Cardiac muscle cell (in vitro differentiated cells and primary cell): ENCODE measurements at places on chromosomes 4 and X.

GRCh38 chr4:98539741-98540140, 118.7 kb downstream of the TSPAN5 start:
- peaks cover 6% of the 10 kb centered on the region for H3K4me1 ChIP-seq
- no peaks in the 10 kb centered on the region for H3K27me3 ChIP-seq
- H3K4me3 ChIP-seq: no peak overlapping the region
- DNase-seq: no peak
- H3K27ac ChIP-seq: no peak overlapping the region

DNA sequence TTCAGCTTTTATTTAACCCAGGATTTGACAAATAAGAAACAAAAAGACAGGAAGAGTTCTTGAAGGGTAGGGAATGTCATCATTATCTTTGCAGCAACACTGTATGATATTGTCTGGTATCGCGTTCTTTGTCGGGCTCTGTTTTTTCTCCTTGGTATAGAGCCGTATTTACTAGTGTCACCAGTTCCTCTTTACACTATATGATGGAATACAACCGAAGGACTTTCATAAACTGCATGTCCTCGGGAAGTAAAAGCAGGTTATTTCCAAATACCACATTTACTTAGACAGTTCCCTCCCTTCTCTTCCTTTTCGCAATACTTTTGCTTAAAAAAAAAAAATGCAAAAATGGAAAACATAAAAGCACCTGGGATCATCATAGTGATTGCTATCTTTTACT, 96.6 kb upstream of the IL13RA1 start:
- H3K27me3 ChIP-seq: no peaks in the 10 kb centered on the region
- H3K4me1 ChIP-seq: no peaks in the 10 kb centered on the region
- no peaks in the 10 kb centered on the region for H3K36me3 ChIP-seq

DNA sequence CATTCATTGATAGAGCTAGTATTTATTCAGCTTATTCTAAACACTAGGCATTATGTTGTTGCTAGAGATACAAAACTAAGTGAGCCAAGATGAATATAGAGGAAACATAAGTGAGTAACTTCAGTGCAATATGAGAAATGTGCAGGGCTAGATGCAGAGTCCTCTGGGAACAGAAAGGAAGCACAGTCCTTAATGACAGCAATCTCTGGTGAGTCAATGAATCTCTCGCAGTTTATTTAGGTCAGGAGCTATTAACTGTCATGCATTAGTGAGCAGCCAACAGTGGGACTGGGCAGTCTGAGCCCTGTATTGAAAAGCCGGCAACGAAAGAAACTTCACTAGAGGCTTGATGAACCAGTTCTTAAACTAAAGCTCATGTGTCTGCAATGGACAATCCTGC, 598.1 kb upstream of the MAGEB2 start:
- no peak overlapping the region for H3K27ac ChIP-seq
- no peaks in the 10 kb centered on the region for H3K27me3 ChIP-seq

GRCh38 chrX:142233400-142233799, 28.3 kb upstream of the MAGEC2 start:
- H3K27ac ChIP-seq: no peak overlapping the region
- no peak overlapping the region for H3K4me3 ChIP-seq
- H3K27me3 ChIP-seq: no peaks in the 10 kb centered on the region
- no peaks in the 10 kb centered on the region for H3K36me3 ChIP-seq
- H3K4me1 ChIP-seq: no peaks in the 10 kb centered on the region
- DNase-seq: no peak

DNA sequence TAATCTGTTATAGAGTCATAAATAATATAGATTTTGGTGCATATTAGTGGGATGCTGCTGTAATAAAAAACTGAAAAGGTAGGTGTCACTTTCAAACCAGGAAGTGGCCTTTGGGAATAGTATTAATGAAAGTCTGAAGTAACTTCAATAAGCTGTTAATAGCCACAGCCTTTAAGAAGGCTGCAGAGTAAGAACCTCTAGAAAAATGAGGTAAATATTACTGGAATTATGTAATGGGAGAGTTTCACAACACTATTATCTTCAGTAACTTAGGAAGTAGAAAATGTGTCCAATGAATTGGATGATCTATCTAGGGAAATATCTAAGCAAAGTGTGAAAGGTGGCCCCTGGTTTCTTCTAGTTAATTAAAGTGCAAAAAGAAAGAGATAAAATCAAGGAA, 104.7 kb downstream of the NCAPG start:
- no peak for DNase-seq
- H3K27ac ChIP-seq: no peak overlapping the region
- no peaks in the 10 kb centered on the region for H3K27me3 ChIP-seq
- H3K36me3 ChIP-seq: no peaks in the 10 kb centered on the region
- H3K4me1 ChIP-seq: no peaks in the 10 kb centered on the region

DNA sequence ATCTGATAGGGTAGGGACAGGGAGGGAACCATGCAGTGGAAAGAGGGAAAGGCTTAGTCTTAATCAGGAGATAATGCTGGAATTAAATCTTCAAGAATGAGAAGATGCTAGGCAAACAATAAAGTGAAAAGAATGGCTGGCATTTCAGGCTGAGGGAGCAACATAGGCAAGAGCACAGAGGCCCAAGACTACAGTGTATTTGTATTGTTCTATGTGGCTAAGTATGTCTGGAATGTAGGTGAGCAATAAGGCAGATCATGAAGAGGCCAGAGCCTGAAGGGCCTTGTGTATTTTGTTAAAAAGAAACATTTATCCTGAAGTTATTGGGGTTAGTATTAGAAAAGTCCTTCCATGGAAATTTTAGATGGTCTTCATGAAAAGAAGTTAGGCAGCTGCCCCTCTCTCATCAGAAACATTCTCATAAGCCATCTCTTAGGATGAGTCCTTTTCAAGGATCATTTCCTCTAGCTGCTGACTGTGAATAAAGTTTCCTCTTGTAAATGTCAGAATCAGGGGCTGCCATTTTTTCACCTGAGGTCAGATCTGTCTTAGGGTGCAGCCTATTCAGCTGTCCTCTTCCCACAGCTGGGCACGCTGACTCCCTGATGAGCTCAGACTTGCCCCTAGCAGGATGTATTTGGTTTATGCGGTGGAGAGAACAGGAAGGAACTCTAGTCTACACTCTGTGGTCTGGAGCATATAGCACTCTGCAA, 46.3 kb downstream of the ATP10D start:
- DNase-seq: no peak
- no peak overlapping the region for H3K4me3 ChIP-seq
- H3K36me3 ChIP-seq: no peaks in the 10 kb centered on the region
- H3K4me1 ChIP-seq: no peaks in the 10 kb centered on the region
- no peak overlapping the region for H3K27ac ChIP-seq
- H3K27me3 ChIP-seq: no peaks in the 10 kb centered on the region

DNA sequence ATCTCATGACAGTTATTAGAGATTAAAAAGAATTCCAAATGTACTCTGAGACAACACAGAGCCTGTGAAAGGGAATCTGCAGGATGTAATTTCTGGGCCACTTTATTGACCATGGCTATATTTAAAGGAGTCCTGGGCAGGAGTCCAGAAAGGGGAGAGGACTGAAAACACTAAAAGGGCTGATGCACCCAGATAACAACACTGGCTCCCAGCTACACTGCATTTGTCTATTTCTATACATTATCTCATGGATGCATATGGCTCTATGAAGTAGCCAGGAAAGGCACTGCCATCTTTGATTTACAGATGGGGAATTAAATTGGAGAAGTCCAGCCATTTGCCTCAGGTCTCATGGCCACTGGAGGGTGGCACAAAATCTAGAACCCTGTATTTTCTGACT, 56.0 kb downstream of the MED28 start:
- no peaks in the 10 kb centered on the region for H3K4me1 ChIP-seq
- DNase-seq: no peak
- H3K4me3 ChIP-seq: no peak overlapping the region
- no peaks in the 10 kb centered on the region for H3K27me3 ChIP-seq

- no peak for DNase-seq
- no peaks in the 10 kb centered on the region for H3K36me3 ChIP-seq
- no peaks in the 10 kb centered on the region for H3K27me3 ChIP-seq
- H3K4me3 ChIP-seq: no peak overlapping the region
- no peaks in the 10 kb centered on the region for H3K4me1 ChIP-seq
Observed at GRCh38 chr4:28792917-28793597, 1927.1 kb upstream of the PCDH7 start.

GRCh38 chrX:85244450-85245211, 840 bp downstream of the ZNF711 start:
- H3K4me3 ChIP-seq: peak overlapping the region; percentile 96
- H3K4me1 ChIP-seq: peaks cover 4% of the 10 kb centered on the region
- H3K36me3 ChIP-seq: no peaks in the 10 kb centered on the region
- peak; percentile 24 for DNase-seq
- H3K27me3 ChIP-seq: no peaks in the 10 kb centered on the region

DNA sequence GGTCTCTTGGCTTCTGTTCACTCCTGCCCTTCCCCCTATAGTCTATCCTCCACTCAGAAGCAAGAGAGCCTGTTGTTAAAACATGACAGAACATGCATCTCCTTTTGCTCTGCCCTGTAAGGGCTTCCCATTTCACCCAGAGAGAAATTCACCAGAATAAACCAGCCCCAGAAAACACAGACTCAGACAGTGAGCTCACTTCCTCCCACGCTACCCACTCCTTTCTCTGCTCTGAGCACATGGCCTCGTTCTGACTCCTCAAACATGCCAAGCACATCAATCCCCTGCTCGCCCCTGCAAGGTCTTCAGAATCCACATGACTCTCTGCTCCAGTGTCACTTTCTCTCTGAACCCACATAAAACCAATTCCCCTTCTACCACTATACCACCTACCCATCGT, 50.4 kb downstream of the MID1 start:
- H3K27me3 ChIP-seq: no peaks in the 10 kb centered on the region
- DNase-seq: peak; percentile 39
- H3K36me3 ChIP-seq: no peaks in the 10 kb centered on the region
- no peak overlapping the region for H3K4me3 ChIP-seq
- H3K4me1 ChIP-seq: peaks cover 7% of the 10 kb centered on the region

DNA sequence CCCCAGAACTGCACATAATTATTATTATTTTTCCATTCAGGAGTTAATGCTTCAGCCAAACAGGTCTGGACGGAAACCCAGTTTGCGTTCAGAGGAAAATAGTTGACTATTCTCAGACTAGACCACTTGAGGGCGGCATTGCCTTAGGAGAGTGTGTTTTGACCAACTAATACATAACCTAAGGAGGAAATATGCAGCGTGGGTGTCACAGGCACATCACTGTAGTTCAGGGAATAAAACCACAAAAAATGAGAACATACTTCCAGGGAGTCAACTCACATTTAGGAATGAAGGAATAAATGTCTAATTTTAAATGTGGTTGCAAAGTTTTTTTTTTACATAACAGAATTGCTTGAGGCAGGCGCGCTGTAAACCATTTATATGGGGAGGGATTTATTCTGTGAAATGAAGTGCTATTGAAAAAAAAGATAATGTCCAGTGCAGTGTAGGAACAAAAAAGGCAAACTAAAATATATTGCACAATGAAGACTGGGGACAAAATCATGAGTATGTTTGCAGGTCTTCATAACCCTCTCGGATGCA, 93.3 kb downstream of the SYNPO2 start:
- no peak overlapping the region for H3K27ac ChIP-seq
- no peaks in the 10 kb centered on the region for H3K36me3 ChIP-seq
- H3K4me3 ChIP-seq: no peak overlapping the region
- no peaks in the 10 kb centered on the region for H3K27me3 ChIP-seq

- DNase-seq: no peak
- no peaks in the 10 kb centered on the region for H3K27me3 ChIP-seq
- H3K36me3 ChIP-seq: no peaks in the 10 kb centered on the region
- no peaks in the 10 kb centered on the region for H3K4me1 ChIP-seq
- H3K4me3 ChIP-seq: no peak overlapping the region
Observed at GRCh38 chr4:72767618-72768302, 198.7 kb upstream of the ADAMTS3 start.

DNA sequence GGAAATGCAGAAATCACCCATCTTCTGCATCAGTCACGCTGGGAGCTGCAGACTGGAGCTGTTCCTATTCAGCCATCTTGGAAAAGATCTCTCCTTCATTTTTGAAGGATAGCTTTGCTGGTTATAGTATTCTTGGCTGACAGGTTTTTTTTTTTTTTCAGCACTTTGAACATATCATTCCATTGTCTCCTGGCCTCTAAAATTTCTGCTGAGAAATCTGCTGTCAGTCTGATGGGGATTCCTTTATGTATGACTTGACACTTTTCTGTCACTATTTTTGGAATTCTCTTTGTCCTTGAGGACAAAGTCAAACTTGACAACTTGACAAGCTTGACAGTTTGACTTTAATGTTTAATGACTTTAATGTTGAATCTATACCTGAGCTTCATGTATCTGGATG, 16.8 kb downstream of the HPGDS start:
- no peaks in the 10 kb centered on the region for H3K36me3 ChIP-seq
- H3K4me1 ChIP-seq: no peaks in the 10 kb centered on the region
- no peaks in the 10 kb centered on the region for H3K27me3 ChIP-seq
- H3K27ac ChIP-seq: no peak overlapping the region

- no peaks in the 10 kb centered on the region for H3K27me3 ChIP-seq
- H3K4me3 ChIP-seq: no peak overlapping the region
- H3K4me1 ChIP-seq: no peaks in the 10 kb centered on the region
- H3K36me3 ChIP-seq: no peaks in the 10 kb centered on the region
- no peak for DNase-seq
Observed at GRCh38 chr4:165613581-165613980, 234.8 kb downstream of the CPE start.

DNA sequence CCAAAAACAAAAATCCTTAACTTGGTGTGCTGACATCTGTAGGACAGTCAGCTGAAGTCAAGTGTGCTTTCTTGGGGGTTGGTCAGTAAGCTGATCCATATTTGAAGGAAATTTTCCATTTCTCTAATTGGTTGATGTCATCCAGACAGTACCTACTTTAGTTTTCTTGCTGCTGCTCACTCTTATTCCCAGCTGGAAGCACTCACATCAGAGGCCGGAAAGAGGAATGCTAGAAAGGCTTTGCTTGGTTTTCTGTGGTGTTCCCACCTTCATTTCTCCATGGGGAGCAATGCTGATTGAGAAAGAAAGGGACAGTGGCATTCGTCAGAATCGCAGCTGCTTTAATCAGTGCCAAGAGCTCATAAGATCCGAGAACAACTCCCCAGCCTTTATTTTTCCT, 227.0 kb downstream of the C4orf33 start:
- no peak for DNase-seq
- no peak overlapping the region for H3K27ac ChIP-seq
- H3K4me3 ChIP-seq: no peak overlapping the region
- no peaks in the 10 kb centered on the region for H3K36me3 ChIP-seq
- H3K4me1 ChIP-seq: no peaks in the 10 kb centered on the region

GRCh38 chrX:150365990-150366911, 3.1 kb downstream of the MAMLD1 start:
- peaks cover 58% of the 10 kb centered on the region for H3K27me3 ChIP-seq
- peak overlapping the region; percentile 40 for H3K4me3 ChIP-seq
- no peak overlapping the region for H3K27ac ChIP-seq
- no peaks in the 10 kb centered on the region for H3K36me3 ChIP-seq

GRCh38 chrX:63754136-63754859, 30.7 kb downstream of the ARHGEF9 start:
- H3K4me1 ChIP-seq: no peaks in the 10 kb centered on the region
- H3K27ac ChIP-seq: peak overlapping the region; percentile 89
- no peak for DNase-seq
- H3K27me3 ChIP-seq: no peaks in the 10 kb centered on the region
- peak overlapping the region; percentile 47 for H3K4me3 ChIP-seq

DNA sequence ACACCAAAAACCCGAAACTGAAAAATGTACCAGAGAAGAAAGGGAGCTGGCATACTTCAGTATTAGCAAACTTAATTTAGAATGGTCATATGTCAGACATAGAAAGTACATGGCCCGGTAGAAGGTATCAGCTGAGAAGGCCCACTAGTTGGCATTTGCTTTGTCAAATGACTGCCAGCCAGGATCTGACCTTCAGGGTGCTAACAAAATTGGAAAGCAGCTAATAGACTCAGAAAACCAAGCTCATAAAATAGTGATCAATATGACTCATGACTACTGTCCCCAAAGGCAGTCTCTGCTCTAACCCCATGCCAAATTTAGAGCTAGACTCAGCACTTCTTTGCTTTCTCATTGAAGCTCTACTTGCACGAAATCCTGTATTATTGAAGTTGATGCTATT, 342.7 kb downstream of the PDGFC start:
- no peak overlapping the region for H3K4me3 ChIP-seq
- H3K36me3 ChIP-seq: no peaks in the 10 kb centered on the region
- DNase-seq: no peak
- H3K27ac ChIP-seq: no peak overlapping the region
- H3K27me3 ChIP-seq: no peaks in the 10 kb centered on the region
